Activated T-cell treated with anti-CD3 and anti-CD28 coated beads for 1 hour (primary cell): ENCODE measurements at places on chromosomes 12 and 14.

DNA sequence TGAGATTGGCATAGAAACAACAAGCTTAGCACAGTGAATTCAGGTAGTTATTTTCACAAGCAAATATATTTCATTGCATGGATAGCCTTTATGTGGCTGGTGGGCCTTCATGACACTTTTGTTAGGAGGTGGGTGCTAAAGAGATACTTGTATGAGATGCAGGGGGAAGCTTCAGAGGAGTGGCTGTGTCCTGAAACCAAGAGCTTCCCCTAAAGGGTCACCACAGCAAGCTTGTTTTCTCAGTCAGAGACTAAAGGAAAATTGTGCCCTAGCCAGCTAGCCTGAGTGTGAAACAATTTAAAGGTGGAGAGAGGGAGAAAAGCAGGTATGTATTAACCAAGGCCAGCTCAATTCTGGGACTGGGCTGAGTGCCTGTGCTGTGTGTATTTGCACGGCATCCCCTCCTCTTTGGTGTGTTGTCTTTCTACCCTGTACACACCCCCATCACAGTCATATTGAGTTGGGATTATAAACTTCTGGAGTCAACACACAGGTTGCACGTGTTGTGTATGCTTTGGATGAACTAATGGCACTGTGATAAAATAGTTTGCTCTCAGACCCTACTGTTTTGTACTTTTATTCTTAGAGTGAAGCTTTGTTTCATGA is 79.2 kb downstream of the RASSF8 start:
- DNase-seq: no peak

- DNase-seq: no peak
Measured at GRCh38 chr12:97535582-97535981, 73.0 kb downstream of the RMST start.

- DNase-seq: no peak
Measured at GRCh38 chr14:69142101-69142500, 10.8 kb downstream of the DCAF5 start.

- DNase-seq: peak; percentile 71
Measured at GRCh38 chr12:121579981-121580868, 598 bp downstream of the KDM2B start.

- DNase-seq: no peak
Measured at GRCh38 chr12:106135075-106135474, 3.7 kb downstream of the NUAK1 start.

- DNase-seq: no peak
Measured at GRCh38 chr12:110223777-110224378, 57.2 kb upstream of the ATP2A2 start.

DNA sequence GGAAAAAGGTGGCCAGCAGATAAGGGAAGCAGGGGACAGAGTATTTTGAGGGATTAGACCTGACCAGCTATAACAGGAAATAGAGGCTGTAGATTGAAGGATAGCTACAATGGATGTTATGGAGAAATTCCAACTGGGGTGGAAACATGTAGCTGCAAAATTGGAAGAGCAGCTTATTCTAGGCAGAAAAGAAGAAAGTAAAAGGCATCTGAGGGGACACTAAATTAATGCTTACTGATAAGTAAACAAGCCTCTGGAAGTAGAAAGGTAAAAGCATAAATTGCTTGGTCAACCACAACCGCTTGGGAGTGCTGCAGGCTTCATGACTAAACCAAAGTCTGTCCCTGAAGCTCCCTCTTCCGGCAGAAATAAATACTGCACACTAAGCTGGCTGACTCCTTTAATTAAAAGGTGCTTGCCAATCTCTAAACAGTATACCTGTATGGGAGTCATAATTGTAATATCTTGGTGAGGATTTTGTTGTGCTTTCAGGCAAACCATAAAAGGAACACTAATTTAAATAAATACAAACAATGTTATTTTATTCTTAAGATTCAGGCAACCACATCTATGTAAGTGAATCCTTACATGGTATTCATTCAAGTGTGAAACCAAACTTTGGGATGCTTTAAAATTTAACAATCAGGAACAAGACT is 7.7 kb downstream of the UBC start:
- peak; percentile 80 for DNase-seq

- no peak for DNase-seq
Measured at GRCh38 chr14:68528040-68528687, 264.7 kb downstream of the ZFP36L1 start.

DNA sequence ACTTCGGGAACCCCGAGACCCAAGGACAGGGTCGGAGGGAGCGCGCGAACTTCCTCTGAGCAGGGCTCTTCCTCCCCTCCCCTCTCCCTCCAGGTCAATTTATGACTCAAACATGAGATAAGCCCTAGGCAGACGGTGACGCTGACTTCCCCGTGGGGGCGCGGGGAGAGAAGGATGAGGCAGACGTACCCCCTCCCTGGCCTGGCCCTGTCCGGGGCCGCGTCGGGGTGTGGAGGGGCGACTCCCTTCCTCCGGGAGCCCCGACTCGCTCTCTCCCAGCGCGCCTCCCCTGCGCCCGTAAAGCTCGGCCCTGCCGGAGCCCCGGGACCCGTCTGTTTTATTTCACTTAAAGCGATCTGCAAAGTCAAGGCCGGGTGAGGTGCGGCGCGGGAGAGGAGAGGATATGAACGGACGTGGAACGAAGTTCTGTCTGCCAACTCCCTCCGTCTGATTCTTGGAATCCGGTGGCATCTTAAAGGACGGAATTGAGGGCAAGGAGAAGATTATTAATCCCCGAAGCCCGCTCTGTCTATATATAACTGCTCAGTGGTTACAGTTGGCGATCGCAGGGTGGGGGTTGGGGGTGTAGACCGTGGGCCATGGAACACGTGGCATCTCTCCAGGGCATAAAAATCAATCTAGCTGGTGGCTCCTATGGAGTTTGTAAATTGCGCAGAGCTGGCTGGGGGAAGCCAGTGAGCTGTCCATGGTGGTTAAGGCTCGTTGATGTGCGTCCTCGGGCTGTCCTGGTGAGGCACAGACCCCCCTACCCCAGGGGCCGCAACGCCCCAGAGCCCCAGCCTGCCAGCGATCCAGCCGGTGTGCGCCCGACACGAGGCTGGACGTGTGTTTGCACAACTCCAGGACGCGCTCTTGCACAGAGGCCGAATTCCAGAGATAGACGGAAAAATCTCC is 2.9 kb upstream of the PTHLH start:
- no peak for DNase-seq

DNA sequence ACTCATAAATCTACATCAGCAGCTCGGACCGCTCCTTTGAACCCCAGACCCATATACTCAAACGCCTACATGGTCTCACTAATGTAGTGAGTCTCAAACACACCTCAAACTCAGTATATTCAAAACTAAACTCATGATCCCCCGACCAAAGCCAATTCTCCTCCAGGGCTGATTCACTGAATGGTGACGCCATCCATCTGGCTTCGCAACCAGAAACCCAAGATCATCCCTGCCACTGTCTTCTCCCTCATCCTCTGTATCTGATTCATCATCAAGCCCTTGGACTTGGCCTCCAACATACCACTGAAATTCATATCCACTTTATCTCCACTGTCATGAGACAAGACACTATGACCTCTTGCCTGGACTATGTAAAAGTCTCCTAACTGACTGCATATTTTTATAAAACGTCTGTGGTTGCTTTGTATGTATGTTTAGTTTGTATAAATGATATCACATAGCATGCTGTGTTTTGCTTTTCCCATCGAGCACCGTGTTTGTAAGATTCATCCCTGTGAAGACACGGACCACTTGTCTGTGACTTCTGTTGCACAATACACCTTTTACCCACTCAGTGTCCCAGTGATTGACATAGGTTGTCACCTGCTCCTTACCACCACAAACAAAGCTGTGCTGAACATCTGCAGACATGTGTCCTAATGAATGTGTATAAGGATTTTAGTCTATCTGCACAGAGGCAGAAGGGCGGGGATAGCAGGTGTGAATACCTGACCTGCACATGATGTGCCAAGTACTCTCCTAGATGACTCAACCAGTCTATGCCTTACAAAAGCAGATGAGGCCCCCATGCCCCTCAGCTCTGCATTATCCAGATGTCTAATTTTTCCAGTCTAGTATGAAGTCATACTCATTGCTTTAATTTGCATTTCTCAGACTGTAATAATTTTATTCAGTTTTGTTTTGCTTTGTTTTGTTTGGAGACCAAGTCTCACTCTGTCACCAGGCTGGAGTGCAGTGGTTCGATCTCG is 76.9 kb downstream of the VWF start:
- no peak for DNase-seq

GRCh38 chr12:108348842-108349241 is 9.7 kb upstream of the CMKLR1 start:
- DNase-seq: no peak

- DNase-seq: no peak
Measured at GRCh38 chr12:122558745-122559641, 31.9 kb downstream of the KNTC1 start.

- peak; percentile 47 for DNase-seq
Measured at GRCh38 chr12:122946690-122947341, 19.4 kb downstream of the ABCB9 start.

DNA sequence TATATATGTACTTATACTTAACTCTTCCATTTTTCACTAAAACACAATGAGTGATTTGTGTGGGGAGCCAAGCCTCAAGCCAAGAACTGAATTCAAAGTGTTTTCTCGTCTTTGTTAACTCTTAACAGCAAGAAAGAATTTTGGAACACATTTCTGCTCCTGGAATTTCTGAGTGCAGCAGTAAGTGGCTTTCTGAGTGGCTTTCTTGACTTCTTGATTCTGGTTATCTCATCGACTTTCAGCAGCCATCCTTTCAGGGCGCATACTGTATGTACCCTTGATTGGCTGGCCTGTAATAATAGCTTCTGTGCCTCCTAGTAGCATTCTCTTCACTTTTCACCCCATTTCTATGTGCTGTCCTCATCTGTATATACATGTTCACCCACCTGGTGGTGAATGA is 157.4 kb downstream of the FBXL14 start:
- no peak for DNase-seq

GRCh38 chr14:104973135-104973384 is 5.1 kb downstream of the AHNAK2 start:
- no peak for DNase-seq

DNA sequence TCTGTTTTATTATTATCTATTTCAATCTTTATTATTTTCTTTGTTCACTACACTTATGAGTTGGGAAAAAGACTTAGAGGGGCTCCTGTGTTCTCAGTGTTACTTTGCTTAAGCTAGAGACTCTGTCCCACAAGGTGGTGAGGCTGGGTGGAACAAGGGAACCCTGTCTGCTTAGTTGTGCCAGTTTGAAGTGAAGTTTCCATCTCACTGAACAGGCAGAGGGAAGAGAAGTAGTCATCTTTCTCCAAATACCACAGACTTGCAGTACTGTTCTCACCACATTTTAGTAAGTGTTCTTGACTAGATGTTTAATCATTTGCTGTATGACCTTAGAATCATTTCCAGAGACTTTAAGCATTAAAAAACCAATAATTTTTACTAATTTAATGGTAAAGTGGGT is 195.7 kb upstream of the NEDD1 start:
- DNase-seq: no peak

DNA sequence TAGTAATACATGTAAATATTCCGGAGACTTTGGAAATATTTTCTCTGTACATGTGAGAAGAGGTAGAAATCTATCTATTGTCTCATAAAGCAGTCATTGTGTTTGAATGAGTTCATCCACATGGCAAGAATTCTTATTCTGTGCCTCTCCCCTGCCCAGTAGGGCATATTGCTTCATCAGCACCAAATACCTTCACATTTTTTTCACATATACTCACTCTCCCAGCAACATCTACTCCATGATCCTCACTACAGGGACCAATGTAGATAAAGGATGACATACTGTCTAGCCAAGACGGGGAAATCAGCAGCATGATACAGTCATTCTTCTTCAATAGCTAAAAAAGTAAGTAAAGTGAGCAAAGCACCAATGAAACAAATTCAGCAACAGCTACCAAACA is 1.3 kb upstream of the TAS2R14 start:
- no peak for DNase-seq

- DNase-seq: no peak
Measured at GRCh38 chr12:5083955-5084849, 40.5 kb downstream of the KCNA5 start.

GRCh38 chr14:37048666-37049071 is 123.7 kb downstream of the SLC25A21 start:
- no peak for DNase-seq

- no peak for DNase-seq
Measured at GRCh38 chr12:59282999-59283398, 312.8 kb upstream of the SLC16A7 start.

- DNase-seq: no peak
Measured at GRCh38 chr12:93848523-93849101, 171.4 kb downstream of the CRADD start.

GRCh38 chr14:92792885-92793284 is 1.2 kb upstream of the GOLGA5 start:
- no peak for DNase-seq
